ENCODE measurements at places on chromosomes 11 and 22.
A peak's percentile ranks its signal among the peaks of the same experiment; 100 is the strongest.

- DNase-seq, result no peak
Measured at GRCh38 chr11:42812361-42812760, 499.4 kb upstream of the API5 start.

DNA sequence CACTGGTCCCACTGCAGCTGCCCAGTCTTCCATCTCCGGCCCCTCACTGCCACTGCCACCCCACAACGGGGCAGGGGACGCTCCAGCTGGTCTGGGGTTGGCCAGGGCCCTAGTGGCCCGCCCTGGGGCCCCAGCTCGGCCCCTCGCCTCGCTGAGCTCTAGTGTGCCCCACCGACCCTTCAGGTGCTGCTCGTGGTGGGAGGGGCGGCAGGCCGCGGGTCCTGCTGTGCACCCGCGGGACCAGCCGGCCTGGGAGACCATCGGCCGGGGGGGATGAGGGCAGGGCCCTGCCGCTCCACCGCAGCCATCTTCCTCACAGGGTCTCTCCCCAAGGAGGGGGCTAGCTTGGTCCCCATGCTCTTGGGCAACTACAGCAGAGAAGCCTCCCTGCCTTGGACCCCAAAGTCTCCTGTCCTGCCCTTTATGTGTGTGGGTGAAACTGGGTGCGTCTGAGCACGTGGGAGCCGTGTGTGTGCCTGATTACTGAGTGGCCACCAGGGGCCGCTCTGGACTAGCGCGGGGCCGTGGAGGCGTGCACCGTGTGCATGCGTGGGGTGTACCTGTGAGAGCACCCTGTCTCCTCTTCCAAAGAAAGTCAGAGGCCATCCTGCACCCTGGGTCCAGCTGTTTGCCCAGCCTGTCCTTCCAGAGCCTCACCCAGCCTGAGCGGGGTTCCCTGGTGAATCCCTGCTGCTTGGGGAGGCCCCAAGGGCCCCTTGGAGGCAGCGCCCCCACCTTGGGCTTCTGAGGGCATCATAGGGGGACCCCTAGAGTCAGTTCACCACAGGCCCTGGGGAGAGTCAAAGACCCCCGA is 6.0 kb upstream of the ACR start:
- peak; percentile 28 for DNase-seq

DNA sequence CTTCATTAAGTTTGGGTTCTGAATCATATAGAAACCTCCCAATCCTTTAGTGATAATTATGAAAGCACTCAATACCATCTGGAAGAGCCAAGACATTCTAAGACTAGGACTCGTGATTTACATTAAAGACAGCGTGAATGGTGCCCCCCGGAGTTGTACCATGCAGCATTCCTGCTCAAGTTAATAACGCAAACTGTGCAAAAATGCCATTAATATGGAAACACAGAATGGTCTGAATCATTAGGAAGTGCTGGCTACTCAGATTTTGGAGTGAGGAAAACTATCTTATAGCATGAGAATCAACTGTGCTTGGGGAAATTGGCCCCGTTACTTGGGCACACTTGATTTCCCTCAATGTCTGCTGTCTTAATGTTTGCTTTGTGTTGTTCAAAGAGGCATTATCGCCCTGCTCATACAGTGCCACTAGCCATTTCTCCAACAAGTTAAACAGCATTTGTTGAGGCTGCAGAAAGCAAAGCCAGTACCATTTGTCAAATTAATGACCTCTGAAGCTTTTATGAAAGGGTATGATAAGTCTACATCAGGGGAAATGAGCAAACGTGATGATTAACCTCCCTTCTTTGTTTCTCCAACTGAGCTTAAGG is 18.5 kb upstream of the TPH1 start:
- DNase-seq, result no peak

- no peak for DNase-seq
Measured at GRCh38 chr11:61153593-61154095, 7.6 kb downstream of the VPS37C start.

DNA sequence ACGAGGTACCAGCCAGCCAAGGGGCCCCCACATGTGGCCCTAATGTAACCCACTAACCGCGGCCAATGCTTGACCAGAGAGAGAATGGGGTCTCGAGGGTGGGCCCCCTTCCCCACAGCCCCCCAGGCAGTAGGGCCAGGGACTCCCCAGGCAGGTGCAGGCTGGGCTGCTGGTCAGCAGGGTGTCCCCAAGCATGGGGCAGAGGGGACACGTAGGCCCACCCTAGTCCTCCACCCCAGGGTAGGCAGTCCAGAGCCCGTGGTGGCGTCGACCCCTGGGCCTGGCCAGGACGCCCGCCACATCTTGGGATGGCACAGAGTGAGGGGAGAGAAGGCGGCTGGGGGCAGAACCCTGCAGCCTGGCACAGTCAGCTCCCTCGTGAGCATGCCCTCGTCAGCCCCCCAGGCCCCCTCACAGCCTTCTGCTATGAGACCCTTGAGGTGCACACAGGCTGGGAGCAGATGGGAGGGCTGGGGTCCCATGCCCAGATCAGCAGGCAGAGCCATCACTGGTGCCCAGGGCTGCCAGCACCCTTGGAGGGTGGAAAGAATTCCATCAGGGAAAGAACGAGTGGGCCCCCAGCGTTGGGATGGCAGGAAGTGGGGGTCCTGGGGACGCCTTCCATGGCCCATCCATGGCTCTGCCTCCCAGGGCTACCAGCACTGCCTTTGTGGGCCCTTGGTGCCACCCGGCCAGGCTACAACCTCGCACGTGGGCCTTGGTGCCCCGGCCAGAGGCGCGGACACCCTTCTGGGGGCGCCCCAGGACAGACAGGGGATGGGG is 6.1 kb downstream of the TNNT3 start:
- DNase-seq, result no peak

- no peak for DNase-seq
Measured at GRCh38 chr11:106426696-106427095, 349.2 kb downstream of the AASDHPPT start.

GRCh38 chr22:30167734-30168133 is 78.8 kb downstream of the LIF start:
- no peak for DNase-seq

- no peak for DNase-seq
Measured at GRCh38 chr22:23325183-23325582, 144.9 kb downstream of the BCR start.

GRCh38 chr11:70421123-70421522 is 22.8 kb downstream of the CTTN start:
- DNase-seq, result no peak

- no peak for DNase-seq
Measured at GRCh38 chr22:33465554-33465953, 407.4 kb upstream of the SYN3 start.

- DNase-seq, result no peak
Measured at GRCh38 chr22:41488076-41488475, 19.2 kb downstream of the ACO2 start.
